Inflammatory macrophage treated with lipopolysaccharide for 4 hours (primary cell): ENCODE measurements at places on chromosomes 2 and 18.

DNA sequence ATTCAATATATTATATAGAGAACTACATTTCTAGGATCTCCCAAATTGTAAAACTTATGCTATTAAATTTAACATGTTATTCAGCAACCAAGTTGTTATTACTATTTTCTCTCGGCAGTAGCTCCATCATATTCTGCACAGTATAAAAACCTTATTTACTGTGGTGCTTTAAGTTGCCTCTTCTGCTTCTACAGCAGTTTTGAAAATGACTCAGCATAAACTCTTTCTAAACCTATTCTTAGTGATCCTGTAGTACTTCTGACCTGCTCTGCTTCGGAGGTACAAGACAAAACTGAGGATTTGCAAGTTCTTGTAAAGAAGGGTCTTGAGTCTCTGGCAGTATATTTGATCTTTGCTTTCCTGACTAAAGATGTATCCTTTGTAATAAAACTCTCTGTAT lies 567.2 kb downstream of the TMX3 start:
- DNase-seq: no peak

DNA sequence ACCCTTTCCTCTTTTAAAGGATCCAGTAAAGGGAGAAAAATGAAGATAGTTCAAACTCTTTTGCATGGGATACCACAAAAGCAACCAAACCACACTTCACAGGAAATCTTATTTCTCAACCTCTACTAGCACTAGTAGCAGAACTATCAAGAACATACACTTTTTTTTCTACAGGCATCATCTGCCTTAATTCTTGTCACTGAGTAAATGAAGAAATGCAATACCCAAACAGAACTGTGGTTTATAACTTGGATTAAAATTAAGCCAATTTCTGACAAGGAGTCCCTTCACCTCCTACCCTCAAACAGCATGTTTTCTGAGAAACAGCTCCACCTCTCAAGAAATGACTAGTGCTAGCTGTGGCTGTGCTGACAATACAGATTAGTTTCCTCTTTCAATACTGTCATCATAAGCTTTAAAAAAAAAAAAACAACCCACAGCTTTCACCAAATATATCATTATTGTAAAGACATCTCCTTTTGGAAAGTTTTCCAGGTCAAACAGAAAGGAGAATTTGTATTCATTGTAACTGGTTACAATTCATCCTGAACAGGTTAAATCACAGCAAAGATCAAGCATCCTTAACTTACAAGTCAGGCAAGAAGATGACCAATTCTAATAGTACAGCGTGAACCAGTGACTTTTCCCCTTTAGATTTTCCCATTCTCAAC lies 44.4 kb downstream of the PTPN2 start:
- peak; percentile 83 for DNase-seq

DNA sequence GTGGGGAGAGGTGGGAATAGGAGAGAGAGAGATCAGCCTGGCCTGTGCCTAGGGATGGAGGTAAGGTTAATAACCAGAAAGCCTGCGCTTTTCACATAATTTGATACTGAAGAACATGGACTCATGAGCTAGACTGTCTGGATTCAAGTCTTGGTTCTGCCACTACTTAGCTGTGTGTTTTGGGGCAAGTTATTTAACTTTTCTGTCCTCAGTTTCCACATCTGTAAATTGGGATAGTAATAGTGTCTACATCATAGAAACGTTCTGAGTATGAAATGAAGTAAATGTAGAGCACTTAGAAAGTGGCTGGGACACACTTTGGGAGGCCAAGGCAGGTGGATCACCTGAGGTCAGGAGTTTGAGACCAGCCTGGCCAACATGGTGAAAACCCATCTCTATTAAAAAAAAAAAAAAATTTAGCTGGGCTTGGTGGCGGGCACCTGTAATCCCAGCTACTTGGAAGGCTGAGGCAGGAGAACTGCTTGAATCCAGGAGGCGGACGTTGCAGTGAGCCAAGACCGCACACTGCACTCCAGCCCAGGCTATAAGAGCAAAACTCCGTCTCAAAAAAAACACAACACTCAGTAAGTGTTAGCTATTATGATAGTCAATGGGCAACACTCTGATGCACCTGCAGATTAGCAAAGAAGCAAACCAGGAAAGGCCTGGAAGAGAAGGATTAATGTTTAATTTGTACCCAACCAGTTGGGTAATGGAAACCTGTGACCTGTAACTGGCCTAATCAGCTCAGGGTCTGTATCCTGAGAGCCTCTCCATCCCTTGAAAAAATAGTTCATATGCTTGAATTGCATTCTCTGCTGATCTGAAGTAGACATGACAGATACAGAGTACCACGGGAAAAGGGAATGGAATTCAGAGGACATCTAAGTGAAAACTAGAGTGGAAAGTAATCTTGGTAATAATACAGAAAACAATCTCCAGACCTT lies 6.8 kb downstream of the GALM start:
- no peak for DNase-seq

- no peak for DNase-seq
Measured at GRCh38 chr2:171524018-171524401, 1.7 kb downstream of the CYBRD1 start.

DNA sequence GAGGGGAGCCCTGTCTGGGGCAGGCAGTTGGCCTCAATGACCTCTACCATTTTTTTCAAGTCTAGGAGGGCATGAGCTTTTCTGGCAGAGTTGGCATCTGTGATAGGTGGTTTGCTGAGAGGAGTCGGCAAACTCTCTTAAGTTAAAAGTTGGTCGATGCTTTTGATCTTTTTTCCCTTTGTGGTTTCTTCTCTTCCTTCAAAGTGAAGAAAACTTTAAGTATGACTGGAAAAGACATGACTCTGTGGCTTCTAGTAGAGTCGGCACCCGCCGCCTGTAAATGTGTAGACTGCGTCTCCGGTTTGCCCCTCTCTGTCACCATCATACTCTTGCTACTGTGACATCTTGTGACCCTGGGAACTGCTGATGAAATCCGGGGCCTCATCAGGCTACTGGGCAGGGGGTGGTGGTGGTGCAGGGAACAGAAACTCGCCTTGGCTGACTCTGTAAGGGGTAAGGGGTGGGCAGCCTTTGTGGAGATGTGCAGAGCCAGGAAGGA lies 21.1 kb downstream of the INPP5D start:
- peak; percentile 78 for DNase-seq

- no peak for DNase-seq
Measured at GRCh38 chr2:46365913-46366667, 68.9 kb downstream of the EPAS1 start.

DNA sequence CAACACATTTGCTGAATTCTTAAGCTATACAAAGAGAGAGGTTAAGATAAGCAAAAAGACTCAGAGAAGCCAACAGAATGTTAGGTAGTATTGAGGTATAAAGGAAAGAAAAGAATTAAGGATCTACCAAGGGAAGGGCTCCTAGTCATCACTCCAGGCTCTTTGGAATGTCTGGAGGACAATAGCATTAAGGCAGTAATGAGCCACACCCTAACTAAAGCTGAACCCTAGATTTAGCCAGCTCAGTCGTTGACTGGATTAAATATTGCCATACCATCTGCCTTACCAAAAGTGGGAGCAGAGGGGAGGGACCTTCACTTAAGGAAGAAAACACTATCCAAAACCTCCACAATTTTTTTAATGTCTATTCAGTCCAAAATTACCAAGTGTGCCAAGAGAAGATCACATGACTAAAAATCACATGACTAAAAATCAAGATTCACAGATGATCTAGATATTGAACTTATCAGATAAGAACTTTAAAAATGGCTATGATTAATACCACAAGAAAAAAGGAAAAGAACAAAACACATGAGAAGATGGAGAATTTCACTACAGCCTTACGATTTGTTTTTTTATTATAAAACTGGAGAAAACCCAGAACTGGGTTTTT lies 59.7 kb downstream of the EXOC6B start:
- no peak for DNase-seq

DNA sequence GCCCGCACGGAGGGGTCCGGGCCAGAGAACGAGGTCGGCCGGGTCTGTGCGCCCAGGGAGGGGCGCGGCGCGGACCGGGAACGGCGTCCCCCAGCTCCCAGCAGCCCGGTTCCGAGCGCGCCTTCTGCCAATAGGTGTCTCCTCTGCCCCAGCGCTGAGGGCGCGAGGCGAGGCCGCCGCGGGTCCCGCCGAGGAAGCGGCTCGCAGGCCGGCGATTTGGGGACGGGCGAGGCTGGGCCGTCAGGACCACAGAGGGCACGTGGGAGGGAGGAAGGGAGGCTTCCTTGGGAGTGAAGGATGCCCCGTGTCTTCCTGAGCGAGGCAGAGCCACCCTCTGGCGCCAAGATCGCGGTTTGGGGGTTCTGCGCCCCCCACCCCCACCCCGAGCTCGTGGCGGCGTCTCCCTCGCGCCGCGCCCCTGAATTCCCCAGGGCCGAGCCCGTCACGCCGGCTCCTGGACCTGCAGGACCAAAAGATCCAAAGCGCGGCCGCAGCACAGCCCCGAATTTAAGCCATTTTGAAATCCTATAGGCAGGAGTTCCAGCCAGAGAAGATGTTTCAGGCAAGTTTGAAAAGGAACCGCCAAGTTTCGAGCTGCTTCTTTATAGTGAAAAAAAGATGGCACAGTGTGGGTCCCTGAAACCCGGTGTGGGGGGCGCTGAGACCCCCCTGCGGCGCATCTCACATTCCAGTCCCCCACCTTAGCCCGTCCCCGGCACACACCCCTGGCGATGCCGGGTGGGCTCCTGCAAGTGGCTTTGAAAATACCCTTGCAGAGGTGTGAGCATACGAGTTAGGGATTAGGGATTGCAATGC lies 909 bp downstream of the NFATC1 start:
- peak; percentile 50 for DNase-seq

- no peak for DNase-seq
Measured at GRCh38 chr2:105645938-105646773, 98.6 kb upstream of the NCK2 start.

- peak; percentile 68 for DNase-seq
Measured at GRCh38 chr2:11753452-11753885, 7.0 kb downstream of the LPIN1 start.

DNA sequence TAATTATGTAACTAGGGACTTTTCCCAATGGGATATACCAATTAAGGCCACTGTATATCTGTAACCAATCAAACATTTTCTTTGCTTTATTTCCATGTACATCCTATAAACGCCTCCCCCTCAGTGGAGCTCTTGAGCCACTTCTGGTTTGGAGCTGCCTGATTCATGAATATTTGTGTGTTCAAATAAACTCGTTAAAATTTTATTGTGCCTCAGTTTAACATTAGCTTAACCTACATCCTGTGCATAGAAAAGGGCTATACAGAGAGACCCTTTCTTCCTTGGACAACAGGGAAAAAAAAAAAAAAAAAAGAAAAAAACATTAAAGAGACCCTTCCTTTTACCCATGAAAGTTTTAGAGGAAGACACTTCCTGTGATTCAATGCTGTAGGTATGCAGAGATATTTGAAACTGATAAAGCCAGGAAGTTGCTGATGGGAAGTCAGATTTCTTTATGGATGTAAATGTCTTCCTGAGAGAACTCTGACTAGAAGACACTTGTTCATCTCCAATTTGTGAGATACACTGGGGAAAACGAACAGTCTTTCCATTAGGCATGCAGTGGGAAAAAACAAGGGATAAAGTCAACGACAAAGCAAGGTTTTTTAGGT lies 614.6 kb upstream of the SOX11 start:
- no peak for DNase-seq

DNA sequence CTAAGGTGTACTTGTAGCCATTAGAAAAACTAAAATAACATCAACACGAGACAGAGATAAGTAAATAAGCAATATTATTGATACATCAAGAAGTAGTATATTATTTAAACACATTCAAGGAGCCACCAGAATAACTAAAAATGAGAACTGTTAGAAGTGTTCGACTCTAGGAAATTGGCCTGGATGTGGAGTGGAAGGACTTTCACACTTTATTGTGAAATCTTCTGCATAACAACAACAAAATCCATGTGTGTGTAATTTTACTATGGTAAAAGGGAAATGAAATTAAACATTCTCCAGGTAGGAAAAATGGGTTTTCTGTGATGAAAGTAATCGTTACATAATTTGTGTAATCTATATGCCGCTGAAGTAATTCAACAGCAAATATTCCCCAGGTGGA lies 96.3 kb upstream of the RNF152 start:
- no peak for DNase-seq

GRCh38 chr18:63315876-63316275 lies 3.7 kb downstream of the BCL2 start:
- no peak for DNase-seq

DNA sequence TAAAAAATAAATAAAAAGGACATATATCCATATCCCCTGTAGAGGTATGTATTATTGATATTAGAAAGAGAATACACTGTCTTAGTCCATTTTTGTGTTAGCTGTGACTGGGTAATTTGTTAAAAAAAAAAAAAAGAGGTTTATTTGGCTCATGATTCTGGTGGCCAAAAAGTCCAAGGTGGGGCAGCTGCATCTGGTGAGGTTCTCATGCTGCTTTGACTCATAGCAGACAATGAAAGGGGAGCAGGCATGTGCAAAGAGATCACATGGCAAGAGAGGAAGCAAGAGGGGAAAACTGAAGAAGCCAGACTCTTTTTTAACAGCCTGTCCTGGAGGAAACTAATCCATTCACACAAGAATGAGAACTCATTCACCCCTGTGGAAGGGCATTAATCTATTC lies 101.6 kb upstream of the MAP4K3 start:
- DNase-seq: peak; percentile 59

DNA sequence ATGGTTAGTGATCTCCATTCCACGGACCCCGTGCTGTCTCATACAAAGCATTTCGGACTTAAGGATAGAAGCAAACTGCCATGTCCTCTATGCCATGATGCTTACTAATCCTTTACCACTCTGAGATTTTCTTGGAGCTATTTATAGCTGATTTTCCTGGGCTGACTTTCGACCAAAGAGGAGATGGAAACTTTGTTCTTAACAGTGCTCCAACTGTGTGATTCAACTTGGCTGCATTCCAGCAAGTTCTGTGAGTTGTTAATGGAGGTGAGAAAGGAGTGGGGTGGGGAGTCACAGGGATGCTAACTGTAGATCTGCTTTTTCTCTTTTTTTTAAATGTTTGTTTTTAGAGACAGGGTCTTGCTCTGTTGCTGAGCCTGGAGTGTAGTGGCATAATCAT lies 45.5 kb upstream of the MSH2 start:
- no peak for DNase-seq

GRCh38 chr2:226031647-226032501 lies 632.4 kb downstream of the NYAP2 start:
- peak; percentile 51 for DNase-seq

- no peak for DNase-seq
Measured at GRCh38 chr2:66024391-66024790, 410.5 kb upstream of the MEIS1 start.

- no peak for DNase-seq
Measured at GRCh38 chr2:72191441-72191840, 43.8 kb upstream of the CYP26B1 start.
